Activated CD4-positive, alpha-beta T cell treated with anti-CD3 and anti-CD28 coated beads for 4 hours (primary cell): ENCODE measurements at places on chromosomes 2 and 18.
A peak's percentile ranks its signal among the peaks of the same experiment; 100 is the strongest.

- DNase-seq = no peak
Measured at GRCh38 chr2:145985517-145985916, 1465.6 kb upstream of the ZEB2 start.

GRCh38 chr2:73640946-73641766 is 1.1 kb downstream of the NAT8 start:
- DNase-seq = no peak

GRCh38 chr2:215677481-215677880 is 241.6 kb upstream of the FN1 start:
- no peak for DNase-seq

DNA sequence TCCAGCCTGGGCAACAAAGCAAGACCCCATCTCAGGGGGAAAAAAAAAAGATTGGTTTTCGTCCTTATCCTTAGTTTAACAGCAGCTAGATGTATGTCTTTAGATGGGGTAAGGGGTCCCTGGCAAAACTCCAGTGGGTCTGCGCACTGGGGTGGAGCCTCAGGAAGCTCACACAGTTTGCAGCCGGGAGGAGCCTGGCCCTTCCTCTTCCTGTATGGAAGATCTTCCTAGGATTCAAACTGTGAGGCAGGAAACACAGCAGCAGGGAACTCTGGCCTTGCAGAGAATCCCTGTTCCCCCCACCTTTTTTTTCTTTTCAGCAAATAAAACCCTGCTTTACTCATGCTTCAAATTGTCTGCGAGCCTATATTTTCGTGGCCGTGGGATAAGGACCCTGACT is 12.5 kb upstream of the GRP start:
- DNase-seq = no peak

DNA sequence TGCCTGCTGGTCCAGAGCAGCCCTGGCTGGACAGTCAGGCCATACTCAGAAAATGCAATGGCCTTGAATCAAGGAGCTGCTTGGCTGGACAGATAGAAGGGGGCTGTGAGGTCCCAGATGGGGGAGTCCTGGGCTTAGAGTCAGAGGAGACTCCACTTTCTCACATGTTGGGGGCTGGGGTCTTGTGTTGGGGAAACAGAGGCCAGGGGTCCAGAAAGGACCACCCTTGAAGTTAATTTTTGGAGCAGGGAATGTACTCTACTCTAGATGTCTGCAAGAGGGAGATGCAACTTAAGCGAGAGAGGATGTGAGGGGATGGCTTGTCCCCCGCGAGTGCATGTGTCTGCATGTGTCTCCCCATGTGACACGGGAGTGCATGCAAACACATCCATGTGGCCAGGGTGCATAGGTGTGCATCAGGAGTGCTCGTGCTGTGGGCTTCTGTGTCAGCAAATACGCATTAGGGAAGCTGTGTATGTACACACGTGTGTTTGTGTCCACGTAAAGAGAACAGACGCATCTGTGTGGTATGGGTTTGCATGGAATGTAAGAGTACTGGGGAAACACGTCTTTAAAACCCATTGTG is 303.2 kb downstream of the MYCN start:
- DNase-seq = no peak

DNA sequence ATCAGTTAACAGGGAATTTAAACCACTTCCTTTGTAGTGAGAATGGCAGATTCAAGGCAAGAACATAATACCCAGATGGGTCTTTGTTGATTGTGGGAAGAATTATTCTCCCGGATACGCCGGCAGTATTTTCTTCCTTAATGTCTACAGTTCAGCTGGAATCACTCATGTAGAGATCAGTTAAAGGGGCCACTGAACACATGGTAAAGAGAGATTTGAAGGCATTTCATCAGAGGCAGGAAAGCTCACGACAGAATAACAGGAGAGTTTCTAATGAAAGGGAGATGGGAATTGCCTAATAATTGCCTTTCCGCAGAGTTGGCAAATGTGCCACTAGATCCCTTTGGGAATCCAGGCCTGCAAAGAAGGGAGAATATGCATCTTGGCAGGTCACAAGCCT is 327.7 kb upstream of the ZNF804A start:
- no peak for DNase-seq

DNA sequence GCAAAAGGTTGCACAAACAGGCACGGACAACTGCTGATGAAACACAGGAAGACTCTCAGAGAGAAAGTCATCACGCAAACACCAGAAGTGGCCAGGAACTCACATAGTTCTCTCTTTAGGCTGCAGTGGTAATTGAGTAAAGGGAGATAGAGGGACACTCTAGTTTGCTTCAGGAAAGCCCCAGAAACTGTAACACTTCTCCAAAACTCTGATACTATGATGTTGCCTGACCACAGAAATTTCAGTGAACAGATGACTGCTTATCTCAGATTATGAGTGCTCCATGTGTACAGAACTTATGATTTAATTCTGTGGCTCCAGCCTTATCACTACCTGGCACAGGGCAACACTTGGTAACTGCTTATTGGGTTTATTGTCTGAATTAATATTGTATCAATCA is 311.5 kb upstream of the GYPC start:
- no peak for DNase-seq

DNA sequence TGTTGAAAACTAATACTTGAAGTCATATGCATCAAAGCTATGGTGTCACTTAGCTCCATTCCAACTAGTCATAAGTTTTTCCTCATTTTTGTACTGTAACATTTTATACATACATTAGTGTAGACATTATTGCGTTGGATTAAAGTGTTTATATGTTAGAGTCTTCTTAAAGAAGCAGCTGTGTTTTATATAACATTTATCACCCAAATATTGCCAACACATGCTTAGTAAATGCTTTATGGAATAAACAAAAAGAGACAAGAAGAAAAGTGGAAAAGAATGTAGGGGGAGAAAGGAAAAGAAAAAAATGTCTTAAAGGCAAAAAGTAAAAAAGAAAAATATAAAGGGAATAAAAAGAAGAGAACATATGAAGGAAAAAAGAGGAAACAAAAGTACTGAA is 1314.3 kb upstream of the CELF4 start:
- DNase-seq = no peak

GRCh38 chr2:229980431-229981184 is 58.3 kb downstream of the FBXO36 start:
- DNase-seq = peak; percentile 3

GRCh38 chr18:63894106-63894772 is 6.7 kb downstream of the SERPINB2 start:
- no peak for DNase-seq

DNA sequence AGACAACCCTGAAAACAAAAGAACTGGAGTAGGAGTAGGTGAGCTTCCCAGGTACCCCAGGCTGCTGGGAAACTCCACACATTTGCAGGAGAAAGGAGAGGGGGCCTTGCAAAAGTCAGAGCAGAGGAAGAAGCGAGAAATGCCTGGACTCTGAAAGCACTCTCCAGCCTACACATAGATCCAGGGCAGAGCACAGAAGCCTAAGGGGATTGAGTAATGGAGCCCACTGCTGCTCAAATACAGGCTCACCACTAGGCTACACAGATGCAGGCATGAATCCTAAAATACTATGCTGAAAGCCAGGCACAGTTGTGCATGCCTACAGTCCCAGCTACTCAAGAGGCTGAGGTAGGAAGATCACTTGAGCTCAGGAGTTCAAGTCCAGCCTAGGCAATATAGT is 33.4 kb downstream of the OSBPL1A start:
- no peak for DNase-seq

DNA sequence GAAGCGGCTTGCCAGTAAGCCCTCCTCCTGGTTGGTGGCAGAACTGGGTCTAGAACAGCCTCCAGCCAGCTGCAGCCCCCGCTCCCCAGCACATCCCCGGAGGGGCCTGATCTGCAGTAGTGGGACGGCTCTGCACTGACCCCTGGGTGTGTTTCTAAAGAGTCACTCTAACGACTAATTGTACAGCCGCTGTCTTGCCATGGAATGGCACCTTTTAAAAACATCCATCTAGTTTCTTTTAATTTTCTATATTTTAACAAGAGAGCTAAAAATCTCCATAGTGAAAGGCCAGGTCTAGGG is 82.0 kb downstream of the MTCL1 start:
- no peak for DNase-seq

DNA sequence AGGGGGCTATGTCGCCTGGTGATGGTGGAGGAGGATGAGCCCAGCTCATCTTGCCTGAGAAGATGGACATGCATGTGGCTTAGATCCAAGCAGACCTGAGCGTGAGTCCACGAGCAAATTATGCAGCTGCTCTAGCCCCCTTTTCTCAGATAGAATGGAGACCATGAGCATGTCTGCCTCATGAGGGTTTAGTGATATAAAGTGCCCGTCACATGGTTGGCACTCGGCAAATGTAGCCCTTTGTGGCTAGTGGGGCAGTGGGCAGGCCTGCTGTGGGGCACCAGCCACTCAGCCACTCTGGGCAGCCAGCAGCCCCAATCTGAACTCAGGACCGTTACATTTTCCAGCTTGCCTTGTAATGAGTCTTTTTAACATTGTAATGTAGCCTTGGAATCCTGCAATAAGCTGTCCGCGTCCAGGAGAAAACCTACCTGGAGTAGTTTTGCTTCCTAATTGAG is 92.1 kb upstream of the HS6ST1 start:
- no peak for DNase-seq

- DNase-seq = no peak
Measured at GRCh38 chr2:119179991-119180390, 21.4 kb upstream of the C1QL2 start.

- no peak for DNase-seq
Measured at GRCh38 chr18:75173125-75173432, 35.9 kb downstream of the PTGR3 start.

- no peak for DNase-seq
Measured at GRCh38 chr2:192007581-192008228, 160.8 kb upstream of the CAVIN2 start.

DNA sequence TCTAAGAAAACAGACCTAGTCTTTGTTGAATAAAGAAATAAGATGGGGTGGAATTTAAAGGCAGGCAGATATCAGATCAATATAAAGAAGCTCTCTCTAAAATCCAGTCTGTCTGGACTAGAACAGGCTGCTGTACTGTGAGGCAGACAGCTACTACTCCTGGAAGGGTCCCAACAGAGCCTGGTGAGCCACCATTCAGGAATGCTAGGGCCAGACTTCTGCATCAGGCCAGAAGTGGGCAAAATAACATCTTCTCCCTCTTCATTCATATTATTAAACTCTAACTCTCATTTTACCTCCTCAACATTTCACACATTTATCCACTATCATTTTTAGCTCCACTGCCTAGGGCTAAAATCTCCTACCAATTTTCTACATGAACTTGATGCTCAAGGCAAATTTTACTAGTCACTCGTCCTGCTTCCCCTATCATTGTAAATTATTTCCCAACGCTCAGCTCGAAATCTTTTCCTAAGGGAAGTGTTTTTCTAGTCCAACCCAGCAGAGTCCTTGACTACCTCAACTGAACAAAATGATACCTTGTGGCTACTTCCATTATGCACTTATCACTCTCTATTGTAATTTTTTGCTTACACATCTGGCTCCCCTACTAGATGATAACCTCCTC is 45.2 kb upstream of the GLS start:
- no peak for DNase-seq

- no peak for DNase-seq
Measured at GRCh38 chr2:45028276-45028675, 19.0 kb upstream of the SIX2 start.

GRCh38 chr2:136327162-136327852 is 209.4 kb upstream of the CXCR4 start:
- DNase-seq = peak; percentile 74

- no peak for DNase-seq
Measured at GRCh38 chr18:43751203-43751602, 473.9 kb upstream of the SYT4 start.

DNA sequence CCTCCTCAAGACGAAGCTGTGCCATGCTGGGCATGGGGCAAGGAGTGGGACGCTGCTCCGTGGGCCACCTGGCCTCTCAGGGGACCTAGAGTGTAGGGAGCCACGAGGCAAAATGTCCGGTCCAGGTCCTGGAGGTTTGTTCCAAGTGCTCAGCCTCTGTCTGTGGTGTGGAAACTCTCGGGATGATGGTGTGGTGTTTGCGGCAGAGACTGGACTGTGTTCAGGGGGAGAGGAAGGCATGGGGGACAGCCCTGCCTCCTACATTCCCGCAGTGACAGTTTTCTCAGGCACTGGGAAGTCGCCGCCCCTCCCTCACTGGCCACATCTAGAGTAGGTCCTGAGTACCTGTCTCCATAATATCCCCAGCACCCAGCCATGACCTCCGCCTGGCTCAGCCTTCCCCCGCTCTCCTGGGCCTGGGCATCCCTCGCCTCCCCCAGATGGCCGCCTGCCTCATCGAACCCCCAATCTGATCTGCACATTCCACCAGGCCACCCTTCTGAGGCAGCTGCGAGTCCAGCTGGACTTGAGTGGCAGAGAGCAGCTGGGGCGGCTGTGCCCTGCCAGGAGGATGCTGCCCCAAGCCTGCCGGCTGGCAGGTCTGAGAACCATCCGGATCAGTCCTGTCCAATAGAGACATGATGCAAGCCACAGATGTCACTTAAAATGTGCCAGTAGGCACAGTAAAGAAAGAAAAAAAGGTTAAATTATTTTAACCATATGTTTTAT is 6.2 kb downstream of the KCNIP3 start:
- DNase-seq = no peak

DNA sequence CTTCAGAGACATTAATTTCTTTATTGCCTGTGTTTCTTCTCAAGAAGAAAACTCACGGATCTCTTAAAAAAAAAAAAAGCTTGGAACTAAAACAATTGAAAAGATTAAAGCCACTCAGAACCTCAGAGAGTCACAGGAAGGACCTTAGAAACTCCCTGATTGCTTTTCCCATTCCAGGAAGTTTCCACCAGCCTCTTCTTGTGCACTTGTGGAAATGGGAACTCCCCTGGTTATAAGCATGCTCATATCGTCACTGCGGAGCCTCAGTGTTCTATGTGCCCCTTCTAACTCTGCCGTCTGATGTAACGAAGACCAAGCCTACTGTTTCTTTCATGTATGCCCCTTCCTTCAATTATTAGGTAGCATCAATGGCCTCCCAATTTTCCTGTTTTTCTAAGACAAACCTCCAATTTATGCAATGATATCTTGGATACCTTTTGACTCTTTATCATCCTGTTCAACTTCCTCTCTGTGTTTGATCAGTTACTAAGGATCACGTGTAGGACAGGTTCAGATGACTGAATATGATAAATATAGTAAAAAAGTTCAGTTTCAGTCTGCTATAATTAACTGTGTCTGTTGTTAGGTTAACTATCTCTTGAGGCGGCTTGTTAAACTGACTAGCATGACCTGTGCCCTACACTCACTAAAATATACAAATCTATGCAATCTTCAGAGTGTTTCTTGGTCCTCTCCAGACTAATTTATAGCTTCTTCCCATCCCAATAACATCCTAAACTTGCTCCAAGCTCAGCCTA is 593.7 kb upstream of the CHAC2 start:
- DNase-seq = no peak

DNA sequence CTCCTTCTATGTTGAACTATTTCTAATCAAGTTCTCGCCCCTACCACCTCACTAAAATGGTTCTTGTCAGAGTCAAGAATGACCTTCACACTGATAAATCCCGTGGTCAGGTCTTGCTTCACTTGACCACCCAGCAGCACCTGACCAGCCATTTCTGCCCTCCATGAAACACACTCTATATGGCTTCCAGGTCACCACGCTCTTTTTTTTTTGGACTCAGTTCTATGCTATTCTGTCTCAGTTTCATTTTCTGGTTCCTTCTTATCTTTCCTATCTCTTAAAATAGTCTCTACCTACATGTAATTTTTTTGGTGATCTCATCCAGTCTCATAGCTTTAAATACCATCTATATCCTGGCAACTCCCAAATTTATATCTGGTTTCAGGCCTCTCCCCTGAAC is 11.4 kb downstream of the EIF2AK3 start:
- no peak for DNase-seq

GRCh38 chr2:132383956-132384355 is 32.6 kb upstream of the GPR39 start:
- no peak for DNase-seq

GRCh38 chr2:207039225-207039624 is 99.9 kb downstream of the CPO start:
- no peak for DNase-seq
